Stimulated activated CD4-positive, alpha-beta T cell treated with anti-CD3 and anti-CD28 coated beads, Interleukin-1b, Interleukin-23, amount 100 ng/mL, for 1 hour (primary cell): ENCODE measurements at places on chromosomes 2 and 18.

DNA sequence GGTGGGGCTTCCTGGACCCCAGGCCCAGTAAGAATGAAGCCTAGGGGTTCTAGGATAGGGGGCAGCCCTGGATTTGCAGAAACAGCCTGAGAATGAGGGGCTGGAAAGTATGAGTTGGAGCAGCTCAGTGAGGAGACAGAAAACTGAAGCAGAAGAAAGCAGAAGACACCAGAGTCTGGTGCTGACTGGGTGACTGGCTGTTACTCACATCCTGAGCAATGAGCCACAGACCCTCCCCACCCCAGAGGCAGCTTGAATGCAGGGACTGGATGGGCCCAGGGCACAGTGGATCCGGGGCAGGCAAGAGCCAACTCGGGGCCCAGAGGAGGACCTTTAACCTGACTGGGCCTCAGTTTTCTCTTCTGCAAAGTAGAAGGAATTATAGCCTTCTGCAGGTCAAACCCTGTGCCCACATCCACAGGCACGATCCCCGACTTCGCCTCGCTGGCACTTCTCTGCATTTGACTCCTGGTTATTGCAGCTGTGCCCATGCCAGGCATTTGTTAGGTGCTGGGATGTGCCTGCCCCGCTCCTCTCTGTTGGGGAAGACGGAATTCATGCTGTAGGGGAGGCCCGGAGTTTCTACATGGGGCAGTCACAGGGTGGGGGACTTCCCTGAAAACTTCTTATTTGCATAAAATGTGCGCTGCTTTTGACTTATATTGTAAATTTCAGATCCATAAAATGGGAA, 8.5 kb downstream of the STEAP3 start:
- no peak for DNase-seq

GRCh38 chr2:15973481-15974401, 33.4 kb downstream of the MYCN start:
- DNase-seq = no peak

GRCh38 chr2:122255924-122256323, 500.5 kb downstream of the TSN start:
- no peak for DNase-seq

GRCh38 chr2:67802824-67803223, 260.0 kb downstream of the C1D start:
- DNase-seq = no peak

DNA sequence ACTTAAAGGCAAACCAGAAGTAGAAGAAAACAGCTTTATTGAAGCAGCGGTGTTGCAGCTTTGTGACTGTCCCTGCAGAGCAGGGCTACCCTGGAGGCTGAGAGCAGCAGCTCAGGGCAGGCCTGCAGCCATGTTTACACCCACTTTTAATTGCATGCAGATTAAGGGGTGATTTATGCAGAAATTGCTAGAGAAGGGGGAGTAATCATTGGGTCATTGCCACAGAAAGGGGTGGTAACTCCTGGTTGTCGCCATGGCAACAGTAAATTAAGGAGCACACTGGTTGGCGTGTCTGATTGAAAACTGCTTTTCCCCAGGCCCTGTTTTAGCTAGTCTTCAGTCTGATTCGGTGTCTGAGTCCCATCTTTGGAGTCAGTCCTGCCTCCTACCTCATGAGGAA, 195.4 kb upstream of the HDAC4 start:
- no peak for DNase-seq

DNA sequence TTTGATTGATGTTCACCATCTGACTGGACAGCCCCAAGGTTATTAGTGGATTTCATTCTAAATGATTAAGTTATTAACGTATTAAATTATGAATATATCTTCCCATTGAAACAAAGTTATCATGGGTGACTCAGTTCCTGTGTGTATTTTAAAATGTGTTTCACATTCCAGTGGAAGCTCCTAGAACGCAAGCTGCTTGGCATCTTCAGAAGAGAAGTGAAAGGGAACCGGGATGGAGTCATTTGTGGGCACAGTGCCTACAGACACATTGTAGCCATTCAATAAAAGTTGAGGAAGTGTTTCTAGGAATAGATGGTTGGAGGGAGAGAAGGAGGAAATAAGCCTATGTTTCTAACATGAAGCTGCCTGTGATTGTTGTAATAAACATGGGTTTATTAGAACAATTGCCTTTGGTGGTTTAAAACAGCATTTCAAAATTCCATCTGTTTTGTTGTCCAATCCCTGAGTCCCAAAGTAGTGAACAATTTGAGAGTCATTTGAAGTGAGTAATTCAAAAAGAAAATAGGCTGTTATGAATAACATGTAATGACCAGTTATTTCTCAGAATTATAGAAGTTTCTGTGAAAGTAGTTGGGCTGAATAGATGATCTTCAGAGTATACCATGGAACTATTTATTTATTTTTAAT, 143.5 kb downstream of the PKP4 start:
- DNase-seq = no peak

- no peak for DNase-seq
Measured at GRCh38 chr2:234969306-234970098, 17.7 kb downstream of the SH3BP4 start.

GRCh38 chr2:86223140-86223926, 24.1 kb downstream of the MRPL35 start:
- no peak for DNase-seq

DNA sequence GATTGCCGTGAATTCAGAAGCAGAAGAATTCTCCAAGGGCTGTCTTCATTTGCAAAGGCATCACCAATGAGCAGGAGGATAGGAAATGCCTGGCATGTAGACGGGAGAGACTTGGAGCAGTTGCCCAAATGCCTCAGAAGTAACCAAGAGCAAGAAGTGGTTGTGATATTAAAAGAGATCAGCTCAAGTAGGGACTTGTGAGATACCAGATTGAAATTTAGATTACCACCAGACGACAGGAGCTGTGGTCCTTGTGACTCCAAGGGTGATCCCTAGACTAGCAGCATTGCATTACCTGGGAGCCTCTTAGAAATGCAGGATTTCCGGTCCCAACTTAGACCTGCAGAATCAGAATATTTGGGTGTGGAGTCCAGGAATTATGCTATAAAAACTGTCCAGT, 228.6 kb upstream of the EPAS1 start:
- DNase-seq = no peak

GRCh38 chr2:53886406-53887280, 26.9 kb upstream of the GPR75 start:
- no peak for DNase-seq

- DNase-seq = no peak
Measured at GRCh38 chr18:22309191-22309590, 108.5 kb downstream of the CTAGE1 start.

- DNase-seq = no peak
Measured at GRCh38 chr2:120141300-120142069, 81.7 kb downstream of the TMEM185B start.

DNA sequence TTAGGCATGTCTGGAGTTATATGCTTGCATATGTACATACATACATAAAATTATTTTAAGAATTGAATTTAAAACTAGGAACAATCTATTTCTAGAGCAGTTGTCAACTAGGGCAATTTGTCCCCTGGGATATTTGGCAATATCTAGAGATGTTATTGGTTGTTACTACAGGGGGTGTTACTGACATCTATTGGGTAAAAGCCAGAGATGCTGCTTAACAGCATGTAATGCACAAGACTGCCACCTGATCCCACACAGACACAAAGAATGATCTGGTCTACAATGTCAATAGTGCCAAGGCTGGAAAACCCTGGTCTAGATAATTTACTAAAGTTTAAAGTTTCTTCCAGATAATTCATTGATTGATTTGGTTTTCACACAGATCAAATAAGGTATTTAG, 185.3 kb downstream of the NYAP2 start:
- DNase-seq = no peak

DNA sequence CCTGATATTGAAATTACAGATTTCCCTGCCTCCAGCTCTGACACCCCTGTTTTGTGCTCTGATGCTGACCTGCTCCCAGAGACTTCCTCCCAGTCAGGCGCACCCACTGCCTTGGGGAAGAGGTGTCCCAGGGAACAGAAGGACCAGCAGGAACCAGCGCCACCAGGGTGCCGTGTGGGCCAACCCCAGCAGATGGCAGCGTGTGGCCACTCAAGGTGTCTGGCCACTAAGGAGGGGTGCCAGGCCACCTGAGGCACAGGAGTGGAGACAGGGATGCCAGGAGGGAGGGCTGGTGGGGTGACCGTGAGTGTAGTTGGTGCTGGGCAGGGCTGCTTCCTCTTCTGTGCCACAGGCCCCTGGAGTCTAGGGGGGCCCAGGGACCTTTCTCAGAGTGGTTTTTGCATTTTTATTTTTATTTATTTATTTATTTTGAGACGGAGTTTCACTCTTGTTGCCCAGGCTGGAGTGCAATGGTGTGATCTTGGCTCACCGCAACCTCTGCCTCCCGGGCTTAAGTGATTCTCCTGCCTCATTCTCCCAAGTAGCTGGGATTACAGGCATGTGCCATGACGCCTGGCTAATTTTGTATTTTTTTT, 56.0 kb downstream of the TEX44 start:
- no peak for DNase-seq

DNA sequence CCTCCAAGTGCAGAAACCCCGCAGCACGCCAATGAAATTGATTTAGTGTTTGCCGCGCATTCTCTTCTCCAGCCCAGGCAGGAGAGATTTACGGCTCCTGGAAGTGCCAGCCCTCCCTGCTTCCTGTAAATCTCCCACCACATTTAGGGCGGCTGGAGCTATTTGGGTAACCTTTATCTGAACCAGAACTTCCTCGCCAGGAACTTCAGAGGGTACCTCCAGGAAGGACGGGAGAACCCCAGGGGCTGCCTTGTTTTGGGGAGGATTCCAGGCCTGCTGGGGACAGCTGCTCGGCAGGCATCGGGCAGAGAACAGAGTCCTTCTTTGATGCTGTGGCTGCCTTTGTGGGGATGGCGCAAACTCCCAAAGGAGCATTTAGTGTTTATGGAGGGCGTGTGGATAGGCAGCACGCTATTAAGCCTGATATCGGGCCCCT, 122.0 kb upstream of the MYCN start:
- DNase-seq = no peak

GRCh38 chr18:54684784-54685183, 93.7 kb downstream of the DYNAP start:
- DNase-seq = no peak

DNA sequence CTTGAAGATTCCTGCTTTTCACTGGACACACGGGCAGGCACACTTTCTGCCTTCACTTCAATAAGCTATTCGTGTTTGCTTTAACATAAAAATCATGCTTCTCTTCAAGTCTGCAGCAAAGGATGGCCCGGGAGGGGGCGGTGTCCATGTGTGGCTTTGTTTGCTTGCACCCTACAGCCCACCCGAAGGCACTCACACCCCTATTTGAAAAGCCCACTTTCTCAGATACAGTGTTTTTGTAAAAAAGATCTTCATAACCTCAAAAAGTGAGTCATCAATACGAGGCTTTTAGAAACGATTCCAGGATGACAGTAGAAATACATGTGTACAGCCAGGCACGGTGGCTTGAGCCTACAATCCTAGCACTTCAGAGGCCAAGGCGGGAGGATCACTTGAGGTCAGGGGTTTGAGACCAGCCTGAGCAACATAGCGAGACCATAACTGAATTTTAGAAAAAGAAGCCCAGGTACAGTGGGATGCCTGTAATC, 36.5 kb upstream of the HPCAL1 start:
- DNase-seq = no peak

DNA sequence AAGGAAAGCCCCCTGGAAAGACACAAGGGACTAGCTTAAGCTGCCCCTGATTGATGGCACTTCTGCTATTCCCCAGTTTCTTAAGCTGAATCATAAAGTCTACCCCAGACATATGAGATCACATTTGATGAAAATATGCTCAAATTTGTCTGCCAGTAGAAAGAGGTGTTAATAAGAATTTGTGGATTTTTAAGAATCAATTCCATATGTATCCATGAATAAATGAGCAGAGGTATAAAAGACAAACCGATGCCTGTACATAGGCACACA, 119.9 kb downstream of the CCBE1 start:
- no peak for DNase-seq

GRCh38 chr2:58633613-58634365, 392.7 kb upstream of the FANCL start:
- DNase-seq = no peak

GRCh38 chr18:58438161-58438957, 190.5 kb downstream of the ALPK2 start:
- no peak for DNase-seq

DNA sequence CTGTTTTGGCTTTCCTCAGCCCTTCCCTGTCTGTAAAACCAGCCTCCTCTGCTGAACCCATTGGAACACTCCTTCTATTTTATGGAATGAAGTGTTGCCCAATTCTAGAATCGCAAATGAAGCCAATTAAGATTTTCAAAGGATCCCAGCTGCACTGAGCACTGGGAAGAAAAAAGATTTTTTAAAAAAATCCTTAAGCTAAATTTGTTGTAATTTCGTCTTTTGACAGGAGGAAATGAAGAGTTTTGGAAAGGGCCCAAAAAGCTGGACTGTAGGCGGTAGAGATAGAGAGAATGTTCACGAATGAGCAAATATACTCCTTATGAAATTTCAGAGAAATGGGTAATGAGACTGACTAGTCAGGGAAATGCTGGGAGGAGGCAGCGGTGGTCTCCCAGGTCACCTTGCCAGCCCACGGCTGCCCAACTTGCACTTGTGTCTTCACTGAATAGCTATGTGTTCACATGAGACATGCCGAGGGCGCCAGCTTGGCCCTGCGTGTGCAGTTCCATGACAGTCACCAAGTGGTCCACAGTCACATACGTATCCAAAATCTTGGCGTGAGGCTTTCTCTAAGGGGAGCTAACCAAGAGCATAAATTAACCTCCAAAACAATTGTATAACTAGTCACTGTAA, 69.9 kb downstream of the SGPP2 start:
- DNase-seq = no peak

GRCh38 chr2:15627817-15628684, 36.4 kb downstream of the DDX1 start:
- no peak for DNase-seq

DNA sequence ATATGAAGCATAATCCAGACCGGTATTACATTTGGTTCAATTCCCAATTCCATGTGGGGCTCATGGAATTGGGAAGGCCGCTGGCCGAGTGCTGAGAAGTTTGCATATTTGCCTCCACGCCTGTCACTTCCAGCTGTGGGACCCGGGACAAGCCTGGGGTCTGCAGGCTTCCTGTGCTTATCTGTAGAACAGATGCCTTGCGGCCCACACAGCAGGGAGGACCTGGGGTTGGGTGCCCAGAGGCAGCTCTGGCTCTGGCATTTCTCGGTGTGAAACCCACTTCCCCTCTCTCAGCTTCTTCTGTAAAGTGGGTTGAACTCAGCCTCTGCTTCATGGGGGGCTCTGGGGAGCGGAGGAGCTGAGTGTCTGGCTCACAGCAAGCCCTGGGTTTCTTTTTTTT, 97.9 kb downstream of the SH3BP4 start:
- no peak for DNase-seq

GRCh38 chr2:189347540-189347939, 93.7 kb upstream of the WDR75 start:
- DNase-seq = no peak

- no peak for DNase-seq
Measured at GRCh38 chr2:120323807-120324399, 22.0 kb upstream of the INHBB start.
